ENCODE measurements at places on chromosomes 4 and X.

DNA sequence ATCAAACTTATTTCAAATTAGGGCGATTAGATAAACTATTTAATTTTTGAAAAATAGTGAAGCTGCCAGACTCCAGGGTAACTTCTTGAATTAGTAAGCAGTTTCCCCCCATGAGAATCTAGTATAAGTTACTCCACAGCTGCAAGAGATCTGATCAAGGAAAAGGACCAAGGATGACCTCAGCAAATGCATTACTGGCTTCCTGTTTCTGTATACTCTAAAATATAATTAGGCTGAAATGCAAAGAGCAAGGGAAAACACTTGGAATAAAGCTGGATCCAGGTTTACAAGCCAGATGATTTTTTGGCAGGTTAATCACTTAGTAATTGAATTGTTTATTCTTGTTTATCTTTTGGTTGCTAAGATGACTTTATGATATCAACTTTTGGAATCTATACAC, 13.4 kb upstream of the P2RY10 start:
- DNase-seq: no peak

DNA sequence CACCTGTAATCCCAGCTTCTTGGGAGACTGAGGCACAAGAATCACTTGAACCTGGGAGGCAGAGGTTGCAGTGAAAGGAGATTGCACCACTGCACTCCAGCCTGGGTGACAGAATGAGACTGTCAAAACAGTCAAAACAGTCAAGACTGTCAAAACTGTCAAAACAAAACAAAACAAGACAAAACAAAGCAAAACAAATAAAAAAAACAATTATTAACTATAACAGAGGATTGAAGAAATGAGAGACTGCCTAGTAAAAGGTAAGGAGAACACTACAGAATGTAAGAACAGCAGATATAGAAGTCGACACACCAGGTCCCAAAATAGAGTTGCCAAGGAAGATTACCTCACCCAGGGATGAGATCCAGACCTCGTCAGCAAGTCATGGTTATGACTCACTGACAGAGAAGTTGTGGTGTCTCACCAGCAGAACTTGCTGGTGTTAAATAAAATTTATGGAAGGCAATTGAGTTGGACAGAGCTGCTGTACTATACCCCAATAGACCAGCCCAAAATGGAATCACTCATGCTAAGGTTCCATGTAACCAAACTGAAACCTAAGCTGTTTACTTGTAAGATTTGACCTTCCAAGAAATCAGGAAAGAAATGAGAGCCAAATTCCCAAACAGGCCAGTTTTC, 32.1 kb upstream of the GK start:
- DNase-seq: no peak

DNA sequence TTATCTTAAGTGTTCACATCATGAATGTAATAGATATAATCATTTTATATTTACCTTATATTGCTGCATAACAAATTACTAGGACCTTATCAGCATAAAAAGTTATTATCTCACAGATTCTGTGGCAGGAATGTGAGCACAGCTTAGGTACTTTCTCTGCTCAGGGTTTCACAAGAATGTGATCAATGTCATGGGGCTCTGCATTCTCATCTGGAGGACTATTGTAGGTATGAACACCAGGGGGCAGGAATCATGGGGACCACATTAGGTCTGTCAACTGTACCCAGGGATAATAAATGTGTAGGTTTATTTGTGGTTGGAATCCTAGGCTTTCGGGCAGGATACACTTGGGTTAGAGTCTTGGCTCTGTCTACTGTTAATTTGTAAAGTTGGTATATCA, 519.2 kb downstream of the ARAP2 start:
- DNase-seq: no peak

GRCh38 chr4:20203508-20203907, 48.2 kb upstream of the SLIT2 start:
- no peak for DNase-seq

- DNase-seq: no peak
Observed at GRCh38 chr4:185591679-185592141, 56.4 kb upstream of the PDLIM3 start.

- no peak for DNase-seq
Observed at GRCh38 chr4:114108869-114109268, 129.4 kb upstream of the ARSJ start.

DNA sequence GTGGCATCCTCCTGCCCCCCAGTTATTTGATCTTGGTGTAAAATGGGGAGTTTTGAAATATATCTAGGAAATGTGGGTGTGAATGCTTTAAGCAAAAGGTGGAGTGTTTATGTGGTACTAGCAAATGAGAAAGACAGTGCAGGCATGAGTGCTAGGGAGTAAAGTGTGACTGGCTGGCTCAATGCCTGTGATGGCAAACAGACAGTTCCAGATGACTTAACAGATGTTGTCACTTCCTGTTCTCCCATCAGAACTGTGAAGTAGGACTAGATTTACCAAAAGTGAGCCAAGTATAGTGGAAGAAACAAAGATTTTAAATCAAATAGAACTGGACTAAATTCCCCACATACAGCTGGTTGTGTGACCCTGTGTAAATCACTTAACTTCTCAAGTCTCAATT, 8.4 kb upstream of the AMOT start:
- DNase-seq: no peak
